ENCODE measurements at places on chromosomes 7 and 10. TPM values are rescaled to one million over a fixed set of nuclear protein-coding genes. Genes with fewer than 3 reads are reported as not detected.

DNA sequence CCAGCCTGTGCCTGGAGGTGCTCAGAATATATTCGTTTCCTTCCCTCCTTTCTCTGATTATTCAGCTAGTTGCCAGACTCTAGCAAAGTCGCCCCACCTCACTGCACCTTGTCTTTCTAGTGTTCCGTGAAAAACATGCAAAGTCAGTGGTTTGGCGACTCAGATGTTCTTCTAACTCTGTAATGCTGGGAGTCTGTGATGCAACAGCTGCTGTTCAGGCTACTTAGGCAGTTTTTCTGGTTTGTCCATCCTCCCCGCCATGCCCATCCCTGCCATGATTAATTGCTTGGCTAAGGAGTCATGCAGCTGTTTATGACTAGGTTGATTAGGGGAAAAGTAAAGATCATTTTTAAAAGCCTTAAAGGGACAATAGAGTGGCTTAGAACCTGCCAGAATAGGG lies 99.4 kb downstream of the MTPN start:
- DNase-seq = no peak

DNA sequence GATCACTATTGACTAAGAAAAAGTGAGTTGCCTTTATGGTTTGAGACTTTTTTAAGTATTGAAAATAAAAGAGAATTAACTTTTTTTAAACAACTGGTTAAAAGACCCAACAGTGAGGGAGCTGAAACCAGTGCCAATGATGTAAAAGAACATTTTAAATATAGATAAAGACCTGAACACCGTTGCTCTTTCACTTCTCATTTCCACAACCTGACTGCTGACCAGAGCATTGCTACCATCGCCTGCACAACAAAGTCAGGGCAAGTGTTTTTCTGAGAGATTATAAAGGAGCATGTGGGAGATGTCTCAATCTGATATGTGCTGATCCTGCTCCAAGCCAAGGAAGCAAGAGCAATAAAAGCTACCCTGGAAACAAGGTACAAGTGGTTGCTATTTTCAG lies 34.7 kb downstream of the IMMP2L start:
- DNase-seq = no peak

Gene PNLIPRP2
- 0.10 TPM for polyA plus RNA-seq

Gene STRIP2
- polyA plus RNA-seq = 7.2 TPM

Gene GPAM
- polyA plus RNA-seq = 5.6 TPM

DNA sequence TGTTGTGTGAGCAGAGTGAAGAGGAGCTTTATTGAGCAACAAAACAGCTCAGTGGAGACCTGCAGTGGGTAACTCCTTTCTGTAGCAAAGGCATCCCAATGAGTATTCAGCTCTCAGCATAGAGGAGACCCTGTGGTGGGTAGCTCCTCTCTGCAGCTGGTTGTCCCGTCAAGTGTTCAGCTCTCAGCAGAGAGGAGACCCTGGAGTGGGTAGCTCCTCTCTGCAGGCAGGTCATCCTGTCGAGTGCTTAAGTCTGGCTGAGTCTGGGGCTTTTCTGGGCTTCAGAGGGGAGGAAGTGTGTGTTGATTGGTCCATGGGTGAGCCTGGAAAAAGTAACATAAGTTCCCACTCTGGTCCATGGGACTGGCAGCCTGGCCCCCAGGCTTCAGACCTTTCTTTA lies 171.9 kb upstream of the LRGUK start:
- no peak for DNase-seq

- no peak for DNase-seq
These were observed 25.8 kb downstream of the TMEM254 start for GRCh38 chr10:80104066-80104926.

- no peak for DNase-seq
These were observed 10.6 kb upstream of the SAMD8 start for GRCh38 chr10:75100764-75101291.

- no peak for DNase-seq
These were observed 13.8 kb downstream of the RSU1 start for GRCh38 chr10:16803464-16803863.

Gene NPFFR1
- not detected for polyA plus RNA-seq

Gene MBL2
- polyA plus RNA-seq = not detected

Gene MMD2
- polyA plus RNA-seq = not detected

Gene OR9A2
- not detected for polyA plus RNA-seq

Gene TLL2
- polyA plus RNA-seq = 0.18 TPM

GRCh38 chr7:48481235-48481634 lies 310.0 kb downstream of the ABCA13 start:
- no peak for DNase-seq

Gene LRRC4
- not detected for polyA plus RNA-seq

GRCh38 chr7:64045301-64046040 lies at the start of gene ZNF727:
ZNF727 (plus strand) TSS chr7:64045434; CDS start chr7:64045622, 188 bp downstream.
- no peak for DNase-seq

Gene ASCC1
- polyA plus RNA-seq = 56.5 TPM

DNA sequence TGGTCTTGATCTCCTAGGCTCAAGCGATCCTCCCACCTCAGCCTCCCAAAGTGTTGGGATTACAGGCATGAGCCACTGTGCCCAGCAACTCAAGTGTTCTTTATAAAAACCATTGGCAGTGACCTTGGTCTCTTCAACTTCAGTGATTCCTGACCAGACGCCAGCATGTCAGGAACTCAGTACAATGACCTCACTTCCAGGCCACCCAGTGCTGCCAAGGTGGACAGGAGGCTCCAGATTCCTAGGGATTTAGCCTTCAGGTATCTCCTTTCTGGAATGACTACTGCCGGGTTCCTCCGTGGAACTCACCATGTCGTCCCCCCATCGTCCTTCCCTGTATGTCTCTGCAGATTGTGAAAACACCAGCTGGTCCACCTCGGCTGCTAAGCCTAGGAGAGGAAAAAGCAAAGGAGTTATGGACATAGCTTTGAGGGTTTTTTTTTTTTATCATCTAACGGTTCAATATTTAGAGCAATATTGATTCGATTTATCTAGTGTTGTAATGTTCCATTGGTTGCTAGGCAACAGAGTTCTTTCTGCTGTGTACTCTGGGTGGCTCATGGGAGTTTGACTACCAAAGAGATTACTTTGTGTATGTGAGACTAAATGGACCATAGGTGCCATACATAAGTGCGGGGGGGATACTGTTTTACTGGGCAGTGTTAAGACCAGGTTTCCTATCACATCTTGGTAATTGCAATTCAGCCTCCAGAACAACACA lies 425.8 kb upstream of the AUTS2 start:
- DNase-seq = no peak

GRCh38 chr7:122789156-122789555 lies 86.4 kb upstream of the RNF148 start:
- DNase-seq = no peak

GRCh38 chr7:2938514-2939192 lies 94.5 kb upstream of the GNA12 start:
- DNase-seq = no peak

Gene DKK1
- 117 TPM for polyA plus RNA-seq

Gene ANXA8L1
- 95.8 TPM for polyA plus RNA-seq

DNA sequence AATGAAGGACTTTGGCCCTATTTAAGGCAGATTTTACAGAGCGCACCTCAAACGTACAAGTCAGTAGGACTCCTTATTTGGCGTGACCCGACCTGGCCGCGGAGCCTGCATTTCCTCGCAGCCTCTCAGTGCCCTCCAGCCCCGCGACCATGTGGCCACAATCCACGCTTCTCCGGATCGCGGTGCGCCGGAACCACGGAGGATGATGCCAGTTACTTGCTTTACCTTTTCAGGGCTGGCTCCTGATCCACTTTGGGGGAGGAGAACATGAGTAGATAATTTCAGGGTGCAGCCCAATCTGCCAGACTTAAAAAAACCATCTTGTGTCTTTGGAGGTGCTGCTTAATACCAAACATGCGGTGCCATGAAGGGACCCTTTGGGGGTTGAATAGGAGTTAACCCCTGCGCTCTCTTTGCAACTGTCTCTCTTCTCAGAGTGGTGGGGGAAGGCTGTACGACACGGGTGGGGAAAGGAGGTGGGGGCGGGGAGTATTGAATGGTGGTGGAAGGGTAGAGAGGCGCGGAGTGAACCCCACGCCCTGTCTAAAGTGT lies 1.5 kb downstream of the FRAT1 start:
- no peak for DNase-seq

GRCh38 chr10:4022473-4022872 lies 237.5 kb upstream of the KLF6 start:
- DNase-seq = no peak

DNA sequence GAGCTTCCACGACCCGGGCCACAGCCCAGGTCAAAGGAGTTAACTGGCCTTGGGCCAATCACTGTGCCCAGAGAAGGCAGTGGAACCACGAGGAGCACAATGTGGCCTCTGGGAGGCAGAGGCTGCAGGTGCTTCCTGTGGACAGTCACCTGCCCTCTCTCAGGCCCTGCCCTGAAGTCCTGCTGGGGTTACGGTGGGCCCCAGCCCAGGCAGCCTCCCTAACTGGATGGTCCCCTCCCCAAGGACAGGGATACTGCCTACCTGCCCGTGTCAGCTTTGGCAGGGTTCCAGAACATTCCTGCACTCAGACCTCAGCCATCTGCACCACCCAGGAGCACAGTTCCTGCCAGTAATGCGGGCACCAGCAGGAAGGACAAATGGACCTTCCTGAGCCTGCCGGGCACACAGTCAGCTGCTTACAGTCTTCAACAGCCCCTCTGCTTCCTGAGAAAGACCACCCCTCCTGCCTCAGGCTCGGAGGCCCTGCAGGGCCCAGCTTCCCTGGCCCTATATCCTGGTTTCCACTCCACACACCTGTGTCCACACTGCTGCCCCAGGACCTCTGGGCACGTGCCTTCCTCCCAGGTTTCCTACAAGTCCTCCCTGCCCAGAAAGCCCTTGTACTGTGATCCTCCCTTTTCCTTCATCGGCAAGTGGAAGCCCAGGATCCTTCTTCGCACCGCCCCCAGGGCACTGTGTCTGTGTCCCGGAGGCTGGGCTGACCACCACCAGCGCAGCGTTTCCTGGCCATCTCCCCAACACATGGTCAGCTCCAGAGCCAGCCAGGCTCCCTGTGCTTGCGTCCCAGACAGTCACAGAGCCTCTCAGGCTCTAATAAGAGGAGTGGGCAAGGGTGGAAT lies 23.3 kb downstream of the WDR86 start:
- DNase-seq = no peak

Gene CDH23
- 2.1 TPM for polyA plus RNA-seq

GRCh38 chr7:105003275-105003674 lies 10.7 kb upstream of the KMT2E start:
- DNase-seq = no peak
